ENCODE measurements at places on chromosomes 11 and 22. TPM values are rescaled to one million over a fixed set of nuclear protein-coding genes. Genes with fewer than 3 reads are reported as not detected.

GRCh38 chr11:92790926-92791616 lies 178.4 kb upstream of the MTNR1B start:
- no peaks in the 10 kb centered on the region for H3K27me3 ChIP-seq
- H3K27ac ChIP-seq = no peak overlapping the region
- H3K36me3 ChIP-seq = no peaks in the 10 kb centered on the region
- no peak overlapping the region for H3K4me3 ChIP-seq
- no peak for DNase-seq

Gene GNAZ
- total RNA-seq = 44.1 TPM

Gene BRMS1
- 53.9 TPM for total RNA-seq

- H3K27ac ChIP-seq = no peak overlapping the region
- H3K4me3 ChIP-seq = no peak overlapping the region
- DNase-seq = no peak
- no peaks in the 10 kb centered on the region for H3K27me3 ChIP-seq
Observed at GRCh38 chr11:25775603-25776002, 556.3 kb upstream of the ANO3 start.

DNA sequence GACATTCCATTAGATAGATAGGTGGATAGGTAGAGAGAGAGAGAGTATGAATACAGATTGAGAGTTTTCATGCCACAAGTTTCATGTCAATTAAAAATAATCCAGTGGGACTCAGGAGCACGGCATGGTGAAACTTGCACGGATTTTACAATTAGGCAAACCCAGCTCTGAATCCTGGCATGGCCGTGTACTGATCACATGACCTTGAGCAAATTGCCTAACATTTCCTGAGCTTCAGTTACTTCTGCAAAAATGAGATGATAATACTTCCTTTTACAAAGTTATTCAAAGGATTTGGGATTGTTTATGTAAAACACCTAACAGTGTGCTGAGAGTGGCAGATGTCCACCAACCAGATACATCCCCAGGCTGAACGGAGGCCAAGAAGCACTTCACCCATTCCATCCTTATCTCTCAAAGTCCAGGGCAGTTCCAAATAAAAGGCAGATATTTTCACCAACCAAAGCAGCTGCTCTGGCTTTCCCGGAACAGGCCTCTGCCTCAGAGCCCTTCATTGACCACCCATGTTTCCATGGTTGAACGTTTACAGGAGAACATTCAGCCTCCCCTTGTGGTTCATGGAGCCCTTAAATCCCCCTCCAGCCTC lies 17.9 kb downstream of the APLNR start:
- no peak for DNase-seq
- H3K27me3 ChIP-seq = peaks cover 34% of the 10 kb centered on the region
- no peak overlapping the region for H3K4me3 ChIP-seq
- H3K4me1 ChIP-seq = no peaks in the 10 kb centered on the region
- H3K36me3 ChIP-seq = no peaks in the 10 kb centered on the region

Gene SHISAL1
- not detected for total RNA-seq

Gene UNC93B1
- 27.2 TPM for total RNA-seq

Data from T-helper 17 cell (primary cell).